ENCODE measurements at places on chromosomes 2 and 18.

- DNase-seq, result no peak
Observed at GRCh38 chr2:150228936-150229335, 258.5 kb downstream of the RND3 start.

GRCh38 chr2:218516614-218517013, 51.5 kb downstream of the USP37 start:
- DNase-seq, result no peak

- DNase-seq, result peak; percentile 92
Observed at GRCh38 chr18:5295981-5296705, 617 bp upstream of the ZBTB14 start.

DNA sequence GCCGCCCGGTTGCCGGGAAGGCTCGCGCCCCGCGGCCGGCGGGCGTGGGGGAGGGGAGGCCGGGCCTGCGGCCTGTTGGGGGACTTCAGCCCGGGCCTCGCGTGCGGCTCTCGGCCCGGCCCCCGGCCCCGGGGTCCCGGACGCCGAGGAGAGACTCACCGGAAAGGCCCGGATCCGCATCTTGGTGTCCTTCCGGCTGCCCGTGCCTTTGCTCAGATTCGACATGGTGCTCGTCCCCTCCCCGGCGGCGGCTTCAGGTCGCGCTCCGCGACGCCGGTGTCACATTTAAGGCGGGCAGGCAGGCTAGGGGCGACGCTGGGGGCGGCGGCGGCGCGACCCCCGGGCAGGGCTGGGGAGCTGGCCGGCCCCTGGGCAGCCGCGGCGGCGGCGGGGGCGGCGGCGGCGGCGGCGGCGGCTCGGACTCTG, 365 bp downstream of the CUL3 start:
- peak; percentile 40 for DNase-seq

- DNase-seq, result no peak
Observed at GRCh38 chr18:7333025-7333562, 102.2 kb downstream of the LRRC30 start.

DNA sequence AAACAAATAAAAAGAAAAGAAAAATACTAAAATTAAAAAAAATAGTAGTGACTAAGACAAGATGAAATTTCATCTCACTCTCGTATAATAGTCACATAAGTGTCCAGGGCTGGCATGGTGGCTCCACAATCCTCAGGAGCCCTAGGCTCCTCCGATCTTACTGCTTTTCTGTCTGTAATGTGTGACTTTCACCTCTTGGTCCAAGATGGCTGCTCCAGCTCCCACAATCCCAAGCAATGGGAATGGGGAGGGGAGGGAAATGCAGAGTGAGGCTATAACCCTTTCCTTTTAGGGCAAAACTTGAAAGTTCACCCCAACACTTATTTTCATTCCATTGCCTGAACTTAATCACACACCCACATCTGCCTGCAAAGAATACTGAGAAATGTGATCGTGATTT, 90.4 kb downstream of the MOGAT1 start:
- DNase-seq, result no peak

GRCh38 chr2:16777123-16777870, 111.7 kb upstream of the CYRIA start:
- no peak for DNase-seq

GRCh38 chr2:211860224-211860623, 678.4 kb downstream of the ERBB4 start:
- DNase-seq, result no peak

DNA sequence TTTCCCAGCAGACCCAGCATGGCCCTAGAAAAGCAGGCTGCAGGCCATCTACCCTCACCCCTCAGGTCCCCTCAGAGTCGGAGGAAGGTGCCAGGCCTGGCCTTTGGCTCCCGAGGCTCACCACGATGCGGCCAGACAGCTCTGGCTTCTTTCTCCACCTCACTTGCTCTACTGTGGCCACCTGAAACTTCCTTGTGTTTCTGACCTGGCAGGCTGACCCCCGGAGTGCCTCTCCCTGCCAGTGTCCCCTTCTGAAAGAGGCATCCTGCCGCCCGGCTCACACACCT, 375.0 kb upstream of the HS6ST1 start:
- DNase-seq, result no peak

- no peak for DNase-seq
Observed at GRCh38 chr2:235287375-235287733, 206.5 kb upstream of the AGAP1 start.

GRCh38 chr2:157168501-157168900, 89.0 kb upstream of the GALNT5 start:
- no peak for DNase-seq

- peak; percentile 82 for DNase-seq
Observed at GRCh38 chr2:145692971-145693478, 1173.1 kb upstream of the ZEB2 start.

DNA sequence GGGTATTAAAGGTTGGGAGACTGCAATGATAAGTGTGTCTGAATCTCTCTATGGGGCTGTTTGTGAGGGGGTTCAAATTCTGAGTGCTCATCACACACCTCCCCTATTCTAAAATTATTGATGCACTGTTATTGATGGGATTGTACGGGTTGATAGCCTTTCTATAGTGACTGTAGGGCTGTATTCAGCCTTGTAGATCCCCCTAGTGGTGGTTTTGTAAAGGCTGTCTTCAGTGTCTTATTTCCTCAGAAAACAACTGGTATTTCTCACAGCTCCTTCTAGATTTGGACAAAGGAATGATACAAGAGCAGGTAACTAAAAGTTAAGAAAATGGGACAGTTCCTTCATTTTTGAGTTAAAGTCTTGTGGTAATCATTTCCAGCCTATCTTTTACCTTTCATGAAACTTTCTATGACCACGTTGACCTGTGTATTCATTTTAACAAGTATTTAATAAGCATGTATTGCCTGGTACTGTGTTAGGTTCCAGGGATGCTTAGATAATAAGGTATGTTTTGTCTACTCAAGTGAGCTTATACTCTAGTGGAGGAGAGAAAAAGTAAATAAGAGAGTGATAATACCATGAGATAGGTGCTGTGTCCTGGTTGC, 21.2 kb downstream of the SMAD4 start:
- peak; percentile 24 for DNase-seq

DNA sequence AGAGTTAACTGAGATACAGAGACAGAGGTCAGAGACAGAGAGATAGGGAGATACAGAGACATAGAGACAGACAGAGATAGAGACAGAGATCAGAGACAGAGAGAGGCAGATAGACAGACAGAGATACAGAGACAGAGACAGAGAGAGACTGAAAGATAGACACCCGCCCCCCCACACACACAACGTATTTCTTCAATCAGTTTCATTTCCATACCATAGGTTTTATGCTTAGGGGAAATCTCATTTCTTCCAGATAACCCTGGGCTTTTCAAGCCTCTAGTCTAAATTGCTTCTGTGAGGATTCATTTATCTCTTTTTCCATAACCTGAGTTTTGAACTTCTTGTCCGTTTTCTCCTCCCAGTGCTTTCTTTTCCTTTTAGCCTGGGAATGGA, 94.6 kb downstream of the CD8B2 start:
- DNase-seq, result no peak
